Spinal cord (tissue), 10 donors: ENCODE measurements at places on chromosomes 4 and X. TPM values are rescaled to one million over a fixed set of nuclear protein-coding genes. Genes with fewer than 3 reads are reported as not detected.

DNA sequence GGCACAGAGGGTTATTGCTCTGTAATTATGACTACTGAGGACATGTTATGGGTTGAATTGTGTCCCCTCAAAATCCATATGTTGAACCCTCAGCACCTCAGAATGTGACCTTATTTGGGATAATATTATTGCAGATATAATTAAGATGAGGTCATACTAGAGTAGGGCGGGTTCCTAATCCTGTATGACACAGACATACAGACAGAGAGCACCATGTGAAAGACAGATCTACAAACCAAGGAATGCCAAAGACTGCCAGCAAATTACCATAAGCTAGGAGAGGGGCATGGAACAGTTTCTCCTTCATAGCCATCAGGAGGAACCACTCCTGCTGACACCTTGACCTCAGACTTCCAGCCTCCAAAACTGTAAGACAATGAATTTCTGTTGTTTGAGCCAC lies 115.2 kb upstream of the OTUD4 start:
- DNase-seq, result no peak
- no peak overlapping the region for H3K27ac ChIP-seq

Gene SOWAHD
- polyA plus RNA-seq, result 1.7 TPM

GRCh38 chrX:112731793-112732192 lies 52.1 kb upstream of the LHFPL1 start:
- peaks cover 5% of the 10 kb centered on the region for H3K27me3 ChIP-seq
- H3K4me1 ChIP-seq, result no peaks in the 10 kb centered on the region
- H3K4me3 ChIP-seq, result no peak overlapping the region
- no peak overlapping the region for H3K27ac ChIP-seq
- no peak for DNase-seq

DNA sequence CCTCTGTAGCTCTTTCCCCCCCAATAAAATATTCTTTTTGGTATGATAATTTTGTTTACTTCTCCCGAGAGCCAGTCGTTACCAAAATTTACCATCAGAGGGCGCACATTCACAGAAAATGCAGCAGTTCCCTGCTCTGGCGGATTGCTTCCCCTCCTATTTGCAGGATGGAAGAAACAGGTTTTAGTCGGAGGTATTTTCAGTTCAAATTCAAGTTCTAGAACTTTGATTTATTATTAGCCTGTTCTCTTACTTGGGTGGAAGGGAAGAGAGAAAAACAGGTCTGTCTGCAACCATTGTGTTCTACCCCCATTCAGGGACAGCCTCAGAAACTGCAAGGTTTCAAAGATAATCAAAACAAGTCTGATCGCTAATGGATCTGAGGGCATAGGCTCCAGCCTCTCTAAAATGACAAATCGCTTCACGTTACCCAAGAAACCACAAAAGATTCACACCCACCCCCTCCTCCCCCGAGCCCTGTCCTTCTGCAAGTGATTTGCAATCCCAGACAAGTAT lies 263.8 kb upstream of the RPS6KA3 start:
- peak overlapping the region; percentile 19 for H3K4me3 ChIP-seq
- DNase-seq, result peak; percentile 92
- no peak overlapping the region for H3K27ac ChIP-seq
- no peaks in the 10 kb centered on the region for H3K4me1 ChIP-seq
- peaks cover 19% of the 10 kb centered on the region for H3K27me3 ChIP-seq
- H3K36me3 ChIP-seq, result no peaks in the 10 kb centered on the region

Gene NAT8L
- polyA plus RNA-seq, result 62.2 TPM
